ENCODE measurements at places on chromosomes 1 and 21. TPM values are rescaled to one million over a fixed set of nuclear protein-coding genes. Genes with fewer than 3 reads are reported as not detected.

- no peak overlapping the region for H3K27ac ChIP-seq
- H3K4me1 ChIP-seq: peaks cover 7% of the 10 kb centered on the region
- no peaks in the 10 kb centered on the region for H3K27me3 ChIP-seq
These were observed 360.3 kb downstream of the TGFB2 start for GRCh38 chr1:218705391-218705790.

Gene RAD54L
- total RNA-seq: 1.2 TPM

- H3K27me3 ChIP-seq: no peaks in the 10 kb centered on the region
- H3K4me1 ChIP-seq: no peaks in the 10 kb centered on the region
- DNase-seq: no peak
- H3K36me3 ChIP-seq: no peaks in the 10 kb centered on the region
These were observed 283.8 kb upstream of the RUNX1 start for GRCh38 chr21:35332841-35333426.

Gene GJB3
- total RNA-seq: not detected

Gene PIGC
- total RNA-seq: 18.9 TPM
